ENCODE measurements at places on chromosomes 2 and 18.

GRCh38 chr2:86584151-86584913, 21.1 kb upstream of the CHMP3 start:
- no peak for DNase-seq

GRCh38 chr2:224572338-224572737, 12.8 kb downstream of the CUL3 start:
- no peak for DNase-seq

- no peak for DNase-seq
Measured at GRCh38 chr2:11809586-11810236, 63.3 kb downstream of the LPIN1 start.

GRCh38 chr2:1606421-1607235, 137.7 kb downstream of the PXDN start:
- DNase-seq, result no peak

DNA sequence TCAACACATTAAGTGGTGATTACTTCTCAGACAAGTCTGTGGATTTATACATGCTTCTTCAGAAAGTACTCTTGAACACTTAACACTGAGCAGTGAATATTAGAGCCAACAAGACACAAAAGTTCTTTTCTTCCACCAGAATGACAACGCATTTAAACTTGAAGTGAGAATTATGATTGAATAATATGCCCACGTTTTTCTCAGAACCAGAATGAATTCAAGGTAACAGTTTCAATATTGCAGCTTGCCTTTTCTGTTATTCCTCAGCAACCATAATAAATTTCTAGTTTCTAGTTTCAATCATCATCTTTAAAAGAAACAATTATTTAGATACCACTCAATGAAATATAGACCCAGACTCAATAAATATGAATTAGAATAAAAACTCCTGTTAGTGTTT, 547.0 kb downstream of the NUP35 start:
- no peak for DNase-seq

- no peak for DNase-seq
Measured at GRCh38 chr2:157792335-157793052, 83.6 kb downstream of the ACVR1 start.

- no peak for DNase-seq
Measured at GRCh38 chr2:63590626-63591408, 2.1 kb downstream of the MDH1 start.

- no peak for DNase-seq
Measured at GRCh38 chr2:23595601-23596251, 210.7 kb downstream of the KLHL29 start.

DNA sequence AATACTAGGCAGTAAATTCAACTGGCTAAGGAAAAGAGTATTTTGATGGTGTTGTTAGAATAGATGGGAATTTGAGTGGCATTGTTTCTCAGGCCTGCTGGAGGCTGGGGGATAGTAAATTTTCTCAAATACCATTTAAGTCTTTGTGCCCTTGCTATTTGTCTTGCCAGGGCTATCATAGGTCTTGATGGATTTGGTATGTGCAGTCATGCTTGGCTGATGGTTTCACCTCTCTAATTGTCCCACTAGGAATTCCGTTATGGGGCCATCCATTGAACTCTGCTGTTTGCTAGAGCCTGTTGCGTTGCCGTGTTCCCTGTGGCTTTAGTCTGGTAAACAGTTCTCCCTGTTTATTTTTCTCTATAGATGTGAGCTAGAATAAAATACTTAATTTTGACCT, 438.1 kb upstream of the FAM98A start:
- DNase-seq, result no peak

GRCh38 chr18:76819411-76820136, 2.8 kb upstream of the ZNF236 start:
- DNase-seq, result no peak

GRCh38 chr2:8080063-8080462, 601.8 kb upstream of the ID2 start:
- no peak for DNase-seq

DNA sequence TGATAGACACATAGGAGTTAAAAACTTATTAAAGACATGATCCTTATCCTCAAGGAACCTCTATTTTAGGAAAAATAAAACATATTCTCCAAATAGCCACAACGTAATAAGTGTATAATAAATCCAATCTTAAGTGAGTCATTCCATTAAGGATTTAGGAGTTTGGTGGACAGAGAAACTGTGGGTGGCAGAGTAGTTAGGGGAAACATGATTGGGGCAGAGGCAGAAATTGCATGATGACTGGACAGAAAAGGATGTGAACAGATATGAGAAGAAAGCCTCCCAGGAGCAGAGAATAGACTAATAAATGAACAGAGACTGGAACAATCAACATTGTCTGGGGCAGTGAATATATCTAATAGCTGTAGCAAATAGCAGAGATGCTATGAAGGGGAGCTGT, 48.1 kb upstream of the SIGLEC15 start:
- DNase-seq, result no peak

GRCh38 chr2:114729026-114729425, 286.6 kb downstream of the DPP10 start:
- DNase-seq, result no peak

- no peak for DNase-seq
Measured at GRCh38 chr18:31619291-31619690, 27.6 kb downstream of the TTR start.

GRCh38 chr2:163646687-163647086, 89.1 kb downstream of the FIGN start:
- no peak for DNase-seq

DNA sequence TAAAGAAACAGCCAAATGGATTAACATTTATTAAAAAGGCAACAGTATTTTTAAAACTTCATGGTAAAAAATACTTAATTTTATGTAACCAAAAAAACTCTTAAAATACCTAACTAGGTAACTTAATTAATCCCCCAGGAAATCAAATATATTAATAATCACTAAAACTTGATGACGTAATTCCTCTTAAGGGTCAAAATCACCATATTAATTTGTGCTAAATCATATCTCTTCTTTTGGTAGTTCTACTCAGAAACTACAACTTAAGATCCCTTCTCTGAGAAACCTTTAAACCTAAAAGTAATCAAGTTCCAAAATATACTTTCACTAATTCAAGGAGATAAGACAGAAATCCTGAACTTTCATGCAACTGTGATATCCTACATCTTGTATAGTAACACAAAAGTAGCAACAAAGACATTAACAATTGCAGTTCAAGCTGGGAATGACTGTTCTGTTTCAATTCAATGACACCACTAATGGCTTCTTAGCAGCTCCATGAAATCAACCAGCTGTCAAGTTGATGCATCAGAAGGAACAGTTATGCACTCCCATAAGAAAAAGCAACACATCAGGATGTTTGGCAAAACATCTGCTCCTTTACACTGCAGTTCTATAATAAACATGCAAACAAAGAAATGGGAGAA, 4.0 kb downstream of the BAZ2B start:
- no peak for DNase-seq

GRCh38 chr2:68234405-68234804, 17.9 kb downstream of the PPP3R1 start:
- no peak for DNase-seq

DNA sequence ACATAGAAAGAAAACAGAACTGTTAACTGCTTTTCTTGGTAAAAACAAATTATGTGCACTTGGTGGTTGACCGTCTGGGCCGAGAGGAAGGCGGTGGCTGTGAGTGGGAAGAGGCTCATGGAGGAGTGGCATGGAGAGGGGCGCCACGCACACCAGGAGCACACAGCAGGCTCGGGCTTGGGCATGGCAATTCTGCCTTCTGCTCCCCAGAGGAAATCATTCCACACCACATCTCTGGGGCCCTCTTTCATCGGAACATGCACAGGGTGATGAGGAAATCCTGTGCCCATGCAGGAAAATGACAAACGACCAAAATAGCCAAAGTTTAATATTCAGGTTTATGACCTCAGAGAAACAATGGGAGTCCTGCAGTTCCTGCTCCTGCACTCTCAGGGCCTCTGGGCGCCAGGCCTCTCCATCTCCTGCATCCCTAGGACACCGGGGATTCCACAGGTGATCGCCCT, 26.4 kb downstream of the WDFY1 start:
- DNase-seq, result no peak

- no peak for DNase-seq
Measured at GRCh38 chr18:75105551-75106254, 103.2 kb downstream of the PTGR3 start.

GRCh38 chr2:226247289-226248275, 552.0 kb downstream of the IRS1 start:
- no peak for DNase-seq

DNA sequence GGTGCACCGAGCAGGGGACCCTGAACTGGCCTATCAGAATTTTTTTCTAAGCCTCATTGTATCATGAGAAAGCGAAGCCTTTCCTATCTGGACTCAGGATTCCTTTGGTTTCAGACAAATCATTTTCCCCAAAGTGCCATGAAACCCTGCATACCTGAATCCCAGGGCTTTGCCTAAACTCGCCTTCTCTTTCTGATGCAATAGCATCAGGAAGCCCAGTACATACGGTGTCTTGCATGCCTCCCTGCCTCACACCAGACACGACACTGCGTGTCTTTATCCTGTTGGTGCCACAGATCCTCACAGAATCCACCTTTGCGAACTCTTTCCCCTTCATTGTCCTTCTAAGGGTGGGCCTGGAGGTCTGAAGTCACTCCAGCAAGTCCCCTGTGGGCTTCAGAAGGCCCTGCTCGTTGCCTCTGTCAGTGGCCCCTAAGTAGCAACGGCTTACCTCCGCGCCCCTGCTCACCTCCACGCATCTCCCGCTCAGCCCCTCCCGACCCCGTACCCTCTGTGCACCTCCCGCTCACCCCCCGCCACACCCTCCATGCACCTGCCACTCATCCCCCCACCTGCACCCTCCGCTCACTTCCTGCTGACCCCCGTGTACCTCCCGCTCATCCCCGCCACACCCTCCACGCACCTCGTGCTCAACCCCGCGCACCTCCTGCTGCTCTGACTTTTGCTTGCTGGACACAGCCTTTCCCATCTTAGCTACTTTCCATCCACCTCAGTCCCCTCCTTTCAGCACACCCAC, 83.4 kb downstream of the TPGS2 start:
- no peak for DNase-seq

DNA sequence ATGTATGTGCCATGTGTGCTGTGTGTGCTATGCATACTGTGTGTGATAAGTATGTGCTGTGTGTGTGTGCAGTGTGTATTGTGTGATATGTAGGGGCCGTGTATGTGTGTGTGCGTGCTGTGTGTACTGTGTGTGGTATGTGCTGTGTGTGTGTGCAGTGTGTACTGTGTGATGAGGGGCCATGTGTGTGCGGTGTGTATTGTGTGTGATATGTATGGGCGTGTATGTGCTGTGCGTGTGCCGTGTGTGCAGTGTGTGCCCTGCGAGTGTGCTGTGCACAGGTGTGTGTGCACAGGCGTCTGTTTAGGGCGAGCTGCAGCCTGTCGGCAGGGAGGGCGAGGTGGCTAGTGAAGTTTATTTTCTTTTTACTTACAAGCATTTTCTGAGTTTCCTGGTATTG, 16.1 kb downstream of the SNORC start:
- no peak for DNase-seq

GRCh38 chr2:14626873-14627272, 5.6 kb upstream of the LRATD1 start:
- DNase-seq, result no peak

- DNase-seq, result no peak
Measured at GRCh38 chr2:23436346-23437098, 51.5 kb downstream of the KLHL29 start.

GRCh38 chr2:102871707-102872106, 109.9 kb downstream of the TMEM182 start:
- DNase-seq, result no peak

GRCh38 chr2:132904142-132904842, 234.3 kb upstream of the LYPD1 start:
- DNase-seq, result no peak

- DNase-seq, result no peak
Measured at GRCh38 chr2:240043279-240043989, 9.9 kb downstream of the OR6B3 start.

DNA sequence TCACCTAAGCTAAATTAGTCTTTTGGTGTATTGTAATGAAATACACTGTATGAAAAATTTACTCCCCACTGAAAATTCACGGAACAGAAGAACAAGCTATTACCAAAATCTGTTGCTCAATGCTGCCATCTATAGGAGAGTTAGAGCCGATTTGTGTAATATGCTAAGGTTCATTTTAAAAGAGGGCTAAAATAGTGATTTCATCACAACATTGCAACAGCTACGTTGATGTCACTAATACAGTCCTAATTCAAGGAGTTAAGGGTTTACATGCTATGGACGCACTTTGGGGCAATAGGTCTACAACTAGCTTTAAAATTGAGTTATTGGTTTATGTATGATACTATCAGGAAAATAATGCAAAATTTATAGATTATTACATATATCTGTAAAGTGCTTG, 3.0 kb upstream of the IRS1 start:
- DNase-seq, result no peak

DNA sequence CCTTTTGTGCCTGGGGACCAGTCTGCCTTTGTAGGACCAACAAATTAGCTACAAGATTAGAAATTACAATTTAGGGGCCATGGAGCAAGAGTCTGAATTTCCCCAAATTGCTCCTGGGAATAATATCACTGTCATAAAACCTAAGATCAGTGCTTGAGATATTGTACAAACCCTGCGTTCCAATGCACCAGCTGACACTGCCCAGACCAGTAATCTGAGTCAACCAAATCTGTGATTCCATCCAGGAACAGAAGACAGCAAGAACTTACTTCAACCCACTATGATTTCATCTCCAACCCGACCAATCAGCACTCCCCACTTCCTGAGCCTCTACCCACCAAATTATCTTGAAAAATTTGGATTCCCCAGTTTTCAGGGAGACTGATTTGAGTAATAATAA, 1305.0 kb upstream of the NRXN1 start:
- no peak for DNase-seq

DNA sequence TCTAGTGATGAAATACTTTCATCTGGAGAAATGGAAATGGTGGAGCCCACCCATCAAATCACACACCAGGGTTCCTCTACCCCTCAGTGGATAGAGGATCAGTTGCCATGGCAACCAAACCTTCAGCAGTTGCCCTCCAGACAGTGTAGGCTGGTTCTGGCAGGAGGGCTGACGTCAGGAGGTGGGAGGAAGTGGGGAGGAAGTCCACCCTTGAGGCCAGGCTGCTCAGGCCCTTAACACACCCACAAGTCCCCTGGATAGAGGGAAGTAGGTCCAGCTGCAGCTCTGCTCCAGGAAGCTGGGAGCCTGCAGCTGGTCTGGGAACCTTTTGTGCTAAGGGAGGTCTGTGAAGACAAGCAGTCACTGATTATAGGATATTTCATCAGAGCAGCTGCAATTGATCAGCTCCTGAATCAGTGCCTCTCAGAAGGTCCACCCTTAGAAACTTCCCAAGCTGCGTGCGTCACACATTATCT, 186.6 kb downstream of the MTX2 start:
- no peak for DNase-seq

- DNase-seq, result no peak
Measured at GRCh38 chr2:47782381-47782670, 619 bp upstream of the MSH6 start.

DNA sequence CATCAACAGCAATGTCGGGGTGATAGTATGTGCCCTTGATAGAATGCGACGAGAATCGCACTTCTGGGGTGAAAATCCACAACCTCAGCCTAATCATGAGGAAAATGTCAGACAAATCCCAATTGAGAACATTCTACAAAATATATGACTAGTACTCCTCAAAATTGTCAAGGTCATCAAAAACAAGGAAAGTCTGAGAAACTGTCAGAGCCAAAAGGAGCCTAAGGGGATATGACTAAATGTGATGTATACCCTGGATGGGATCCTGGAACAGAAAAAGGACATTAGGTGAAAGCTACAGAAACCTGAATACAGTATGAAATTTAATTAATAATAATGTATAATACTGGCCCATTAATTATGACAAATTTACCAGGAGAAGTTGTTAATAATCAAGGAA, 7.6 kb upstream of the CACNB4 start:
- no peak for DNase-seq

- DNase-seq, result no peak
Measured at GRCh38 chr2:169036736-169037440, 5.8 kb upstream of the ABCB11 start.

All from T-helper 22 cell (primary cell).